Neural progenitor cell (in vitro differentiated cells): ENCODE measurements at places on chromosomes 11 and 22. TPM values are rescaled to one million over a fixed set of nuclear protein-coding genes. Genes with fewer than 3 reads are reported as not detected.

The TP53I11 gene
- 23.1 and 91.9 TPM in 2 replicates for total RNA-seq

The TPBGL gene
- not detected in 2 replicates for total RNA-seq

The OR2AT4 gene
- 0.22 TPM in 1 of 2 replicates, not detected in the other for total RNA-seq

The MLC1 gene
- total RNA-seq, result not detected in 2 replicates

GRCh38 chr11:11149671-11150459 lies 203.2 kb downstream of the CSNK2A3 start:
- no peaks in the 10 kb centered on the region for H3K36me3 ChIP-seq
- H3K27me3 ChIP-seq, result no peaks in the 10 kb centered on the region
- H3K27ac ChIP-seq, result no peak overlapping the region

DNA sequence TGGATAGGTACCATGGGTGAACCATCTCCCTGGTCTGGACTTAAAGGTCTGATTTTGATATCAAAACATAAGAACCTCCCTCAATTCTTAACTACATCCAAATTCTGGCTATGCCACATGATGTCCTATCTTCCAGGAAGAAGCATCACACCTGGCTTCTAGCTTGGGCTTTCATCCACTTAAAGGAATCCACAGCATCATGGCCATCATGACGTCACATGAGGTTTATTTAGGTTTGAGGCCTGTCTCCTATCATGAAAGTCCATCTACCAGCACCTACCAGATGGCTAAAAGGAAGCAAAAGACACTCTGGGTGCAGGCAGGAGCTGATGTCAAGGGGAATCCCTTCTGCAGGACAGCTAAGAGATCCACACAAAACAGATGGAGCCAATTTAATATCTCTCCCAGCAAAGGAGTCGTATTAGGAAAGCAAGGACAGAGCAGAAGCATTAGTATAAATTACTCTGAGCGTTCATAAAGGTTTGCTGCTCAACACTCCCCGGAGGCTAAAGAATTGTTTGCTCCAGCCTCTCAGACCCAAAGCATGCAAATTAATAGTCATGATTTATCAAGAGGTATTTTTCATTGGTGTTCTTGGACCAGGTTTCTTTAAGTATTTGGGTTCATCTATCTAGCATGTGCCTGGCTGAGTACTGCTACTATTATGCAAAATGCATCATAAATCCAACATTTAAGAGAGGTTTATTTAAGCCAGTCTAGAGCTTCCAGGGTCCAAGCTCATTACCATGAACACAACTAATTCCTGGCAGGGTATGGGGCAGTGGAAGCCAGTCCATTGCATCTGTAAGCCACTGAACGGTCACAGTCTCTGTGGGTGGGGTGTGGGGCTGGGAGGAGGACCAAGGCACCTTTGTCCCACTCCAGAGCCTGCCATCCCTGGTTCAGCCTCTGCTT lies 47.2 kb downstream of the GALNT18 start:
- no peak for DNase-seq
- H3K27me3 ChIP-seq, result no peaks in the 10 kb centered on the region
- no peak overlapping the region for H3K4me3 ChIP-seq
- no peaks in the 10 kb centered on the region for H3K36me3 ChIP-seq

- H3K4me3 ChIP-seq, result no peak overlapping the region
- H3K4me1 ChIP-seq, result peaks cover 11% of the 10 kb centered on the region
- DNase-seq, result no peak
- no peaks in the 10 kb centered on the region for H3K36me3 ChIP-seq
- no peaks in the 10 kb centered on the region for H3K27me3 ChIP-seq
Observed at GRCh38 chr11:112971827-112972226, 10.6 kb downstream of the NCAM1 start.

DNA sequence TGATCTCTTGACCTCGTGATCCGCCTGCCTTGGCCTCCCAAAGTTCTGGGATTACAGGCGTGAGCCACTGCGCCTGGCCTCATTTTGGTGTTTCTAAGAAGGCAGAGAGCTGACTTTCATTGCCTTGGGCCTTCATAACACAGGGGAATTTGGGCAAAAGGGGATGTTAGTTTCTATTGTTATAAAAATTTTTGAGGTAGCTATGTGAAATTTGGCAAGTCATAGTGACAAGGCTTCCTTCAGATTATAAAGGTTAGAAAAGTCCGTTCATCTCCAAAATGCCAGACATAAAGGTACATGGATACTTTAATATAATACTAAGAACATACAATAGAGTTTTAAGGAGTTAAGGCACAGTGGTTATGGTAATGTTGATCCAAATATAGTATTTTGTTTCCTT lies 17.2 kb downstream of the LDHC start:
- DNase-seq, result no peak
- no peak overlapping the region for H3K4me3 ChIP-seq
- no peaks in the 10 kb centered on the region for H3K27me3 ChIP-seq
- no peak overlapping the region for H3K27ac ChIP-seq
- no peaks in the 10 kb centered on the region for H3K36me3 ChIP-seq

- no peaks in the 10 kb centered on the region for H3K36me3 ChIP-seq
- H3K27me3 ChIP-seq, result no peaks in the 10 kb centered on the region
- H3K4me1 ChIP-seq, result no peaks in the 10 kb centered on the region
- no peak overlapping the region for H3K4me3 ChIP-seq
- H3K27ac ChIP-seq, result no peak overlapping the region
- DNase-seq, result peak; percentile 62
Observed at GRCh38 chr11:124402326-124402922, 3.6 kb upstream of the OR8B3 start.

- DNase-seq, result no peak
- H3K4me1 ChIP-seq, result no peaks in the 10 kb centered on the region
- no peaks in the 10 kb centered on the region for H3K27me3 ChIP-seq
Observed at GRCh38 chr11:66983275-66983924, 8.3 kb downstream of the C11orf86 start.

DNA sequence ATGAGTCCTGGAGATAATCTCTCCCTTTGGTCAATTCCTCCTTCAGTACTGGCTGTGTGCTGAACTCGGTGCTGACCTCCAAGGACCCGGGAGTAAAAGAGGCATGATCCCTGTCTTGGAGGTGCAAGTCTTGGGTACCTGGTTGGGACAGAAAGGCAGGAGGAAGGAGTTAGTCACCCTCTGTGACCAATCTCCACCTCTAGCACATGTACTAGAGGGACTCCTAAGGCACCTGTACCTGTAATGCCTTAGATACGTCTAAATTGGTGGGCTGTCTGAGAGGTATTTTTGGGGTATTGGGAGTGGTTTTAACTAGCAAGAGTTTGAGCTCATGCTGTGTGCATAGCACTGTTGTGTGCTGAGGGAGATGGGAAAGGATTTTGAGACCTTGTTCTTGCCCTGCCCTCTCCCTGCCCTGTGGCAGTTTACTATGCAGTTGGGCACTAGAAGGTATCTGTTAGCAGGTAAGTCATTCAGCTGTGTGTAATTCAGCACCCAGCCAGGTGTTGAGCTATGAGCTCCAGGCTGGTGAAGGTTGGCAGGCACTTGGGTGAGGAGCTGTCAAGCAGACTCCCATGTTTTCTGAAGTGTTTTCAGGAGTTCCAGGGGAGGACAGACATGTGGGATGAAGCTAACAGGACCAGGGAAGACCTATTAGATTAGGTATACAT lies 2.5 kb downstream of the PANX1 start:
- H3K27me3 ChIP-seq, result no peaks in the 10 kb centered on the region
- H3K36me3 ChIP-seq, result no peaks in the 10 kb centered on the region
- no peak overlapping the region for H3K27ac ChIP-seq
- no peak for DNase-seq
- H3K4me1 ChIP-seq, result peaks cover 20% of the 10 kb centered on the region

DNA sequence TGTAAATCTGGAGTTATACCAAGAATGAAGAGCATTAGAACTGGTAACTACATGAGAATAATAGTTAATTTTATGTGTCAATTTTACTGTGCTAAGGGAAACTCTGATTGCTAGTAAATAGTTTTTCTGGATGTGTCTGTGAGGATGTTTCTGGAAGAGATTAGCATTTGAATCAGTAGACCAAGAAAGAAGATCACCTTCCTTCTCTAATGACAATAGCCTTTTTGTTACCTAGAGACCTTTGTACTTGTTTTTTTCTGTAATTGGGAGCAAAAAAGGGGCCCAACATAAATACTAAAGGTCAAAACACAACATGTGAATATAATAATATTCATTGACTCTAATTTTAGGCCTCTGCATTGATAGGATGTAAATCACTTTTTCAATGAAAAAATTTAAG lies 100.6 kb downstream of the DLG2 start:
- H3K27ac ChIP-seq, result no peak overlapping the region
- no peaks in the 10 kb centered on the region for H3K36me3 ChIP-seq
- H3K4me1 ChIP-seq, result peaks cover 20% of the 10 kb centered on the region
- no peak overlapping the region for H3K4me3 ChIP-seq
- no peak for DNase-seq
- H3K27me3 ChIP-seq, result no peaks in the 10 kb centered on the region

DNA sequence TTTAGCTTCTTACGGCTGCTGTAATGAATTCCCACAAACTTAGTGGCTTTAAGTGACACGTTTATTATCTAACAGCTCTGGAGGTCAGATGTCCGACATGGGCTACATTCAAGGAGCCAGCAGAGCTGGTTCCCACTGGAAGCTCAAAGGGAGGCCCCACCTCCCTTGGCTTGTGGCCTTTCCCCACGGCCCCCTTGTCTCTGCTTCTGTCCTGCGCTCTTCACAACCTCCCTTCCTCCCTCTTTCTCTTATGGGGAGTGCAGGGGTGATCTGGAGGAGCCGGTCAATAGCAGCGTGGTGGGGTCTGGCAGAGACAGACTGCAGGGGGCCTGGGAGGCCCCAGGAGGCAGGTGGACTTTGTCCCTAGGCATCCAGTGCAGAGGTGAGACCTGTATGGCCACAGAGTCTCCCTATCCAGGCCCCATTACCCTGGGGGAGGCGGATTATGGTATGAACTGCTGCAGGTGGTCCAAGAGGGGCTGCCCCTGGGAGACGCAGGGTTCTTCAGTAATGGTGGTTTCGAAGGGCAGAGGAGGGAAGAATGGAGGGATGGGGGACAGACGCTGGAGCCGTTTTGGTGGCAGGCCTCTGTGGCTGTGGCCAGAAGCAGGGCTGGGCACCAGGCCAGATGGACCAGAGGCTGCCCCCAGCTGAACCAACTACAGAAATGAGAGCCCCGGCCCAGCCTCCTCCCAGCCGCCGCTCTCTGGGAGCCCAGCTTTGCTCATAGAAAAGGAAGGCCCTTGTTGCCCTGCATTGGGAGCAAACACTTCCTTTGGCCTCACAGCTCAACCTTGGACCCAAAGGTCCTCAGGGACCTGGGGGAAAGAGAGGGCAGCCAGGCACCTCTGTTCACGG lies 30.7 kb upstream of the KCNQ1OT1 start:
- H3K4me3 ChIP-seq, result no peak overlapping the region
- DNase-seq, result no peak
- H3K4me1 ChIP-seq, result no peaks in the 10 kb centered on the region
- H3K27ac ChIP-seq, result no peak overlapping the region
- peaks cover 26% of the 10 kb centered on the region for H3K27me3 ChIP-seq

DNA sequence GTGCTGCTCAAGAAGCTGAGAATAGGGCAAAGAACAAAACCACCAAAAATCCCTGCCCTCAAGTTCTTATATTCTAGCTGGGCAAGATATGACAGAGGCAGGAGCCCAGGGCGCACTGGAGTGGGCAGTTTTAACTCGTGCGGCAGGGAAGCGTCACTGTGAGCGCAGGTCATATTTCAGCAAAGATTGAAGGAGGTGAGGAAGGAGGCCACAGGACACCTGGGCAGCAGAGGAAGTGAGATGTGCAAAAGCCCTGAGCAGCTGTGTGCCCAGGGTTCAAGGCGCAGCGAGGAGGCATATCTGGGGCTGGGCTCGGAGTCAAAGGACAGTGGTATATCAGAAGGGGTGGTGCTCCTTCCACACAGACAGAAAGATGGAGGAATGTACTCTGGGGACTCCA lies 13.5 kb downstream of the KCNC1 start:
- H3K27ac ChIP-seq, result no peak overlapping the region
- no peaks in the 10 kb centered on the region for H3K4me1 ChIP-seq
- H3K4me3 ChIP-seq, result no peak overlapping the region
- H3K36me3 ChIP-seq, result no peaks in the 10 kb centered on the region
- no peak for DNase-seq
- no peaks in the 10 kb centered on the region for H3K27me3 ChIP-seq
